ENCODE measurements at places on chromosomes 7 and 10.

GRCh38 chr7:100649826-100650565 lies 6.3 kb downstream of the ACTL6B start:
- DNase-seq, result no peak

DNA sequence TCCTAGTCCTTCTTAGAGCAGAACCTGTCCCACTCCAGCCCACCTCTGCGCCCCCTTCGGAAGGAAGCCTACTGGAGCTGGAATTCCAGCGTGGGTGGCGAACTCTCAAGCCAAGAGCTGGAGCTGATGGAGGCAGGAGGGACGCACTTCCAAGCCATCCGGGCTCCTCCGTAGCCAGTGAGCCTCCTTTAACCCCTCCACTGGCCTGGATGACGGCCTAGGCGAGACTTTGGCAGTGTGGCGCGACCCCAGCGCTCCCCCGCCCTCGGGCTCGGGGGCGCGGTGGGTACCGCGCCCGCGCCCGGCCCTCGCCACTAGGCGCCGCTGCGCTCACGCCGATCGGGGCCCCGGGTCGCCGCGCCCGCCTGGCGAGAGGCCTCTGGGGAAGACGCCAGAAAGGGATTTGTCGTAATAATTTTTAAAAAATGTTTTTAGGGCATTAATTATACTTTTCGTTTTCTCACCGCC lies 5.1 kb upstream of the EMX2 start:
- peak; percentile 67 for DNase-seq

- DNase-seq, result peak; percentile 41
Measured at GRCh38 chr7:155228459-155228845, 69.2 kb upstream of the INSIG1 start.

DNA sequence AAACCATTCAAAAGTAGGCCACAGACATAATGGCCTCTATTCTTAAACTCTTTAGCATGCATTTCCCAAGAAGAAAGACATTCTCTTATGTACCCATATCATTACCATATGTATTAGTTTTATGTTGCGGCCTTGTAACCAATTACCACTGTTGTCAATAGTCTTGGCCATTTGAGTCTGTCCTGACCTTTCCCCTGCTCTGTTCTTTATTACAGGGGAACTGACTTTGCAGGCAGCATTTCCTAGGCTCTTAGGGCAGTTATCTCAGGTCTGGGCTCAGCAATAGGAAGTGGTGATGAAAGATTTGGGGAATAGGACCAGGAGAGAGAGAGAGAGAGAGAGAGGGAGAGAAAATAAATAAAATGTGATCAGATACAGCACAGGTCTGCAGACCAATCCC lies 194.5 kb upstream of the LRGUK start:
- no peak for DNase-seq

DNA sequence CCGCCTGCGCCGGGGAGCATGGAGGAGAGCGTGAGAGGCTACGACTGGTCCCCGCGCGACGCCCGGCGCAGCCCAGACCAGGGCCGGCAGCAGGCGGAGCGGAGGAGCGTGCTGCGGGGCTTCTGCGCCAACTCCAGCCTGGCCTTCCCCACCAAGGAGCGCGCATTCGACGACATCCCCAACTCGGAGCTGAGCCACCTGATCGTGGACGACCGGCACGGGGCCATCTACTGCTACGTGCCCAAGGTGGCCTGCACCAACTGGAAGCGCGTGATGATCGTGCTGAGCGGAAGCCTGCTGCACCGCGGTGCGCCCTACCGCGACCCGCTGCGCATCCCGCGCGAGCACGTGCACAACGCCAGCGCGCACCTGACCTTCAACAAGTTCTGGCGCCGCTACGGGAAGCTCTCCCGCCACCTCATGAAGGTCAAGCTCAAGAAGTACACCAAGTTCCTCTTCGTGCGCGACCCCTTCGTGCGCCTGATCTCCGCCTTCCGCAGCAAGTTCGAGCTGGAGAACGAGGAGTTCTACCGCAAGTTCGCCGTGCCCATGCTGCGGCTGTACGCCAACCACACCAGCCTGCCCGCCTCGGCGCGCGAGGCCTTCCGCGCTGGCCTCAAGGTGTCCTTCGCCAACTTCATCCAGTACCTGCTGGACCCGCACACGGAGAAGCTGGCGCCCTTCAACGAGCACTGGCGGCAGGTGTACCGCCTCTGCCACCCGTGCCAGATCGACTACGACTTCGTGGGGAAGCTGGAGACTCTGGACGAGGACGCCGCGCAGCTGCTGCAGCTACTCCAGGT lies 29.7 kb downstream of the CHST12 start:
- no peak for DNase-seq

GRCh38 chr10:74814797-74815196 lies 11.6 kb upstream of the KAT6B start:
- DNase-seq, result no peak

DNA sequence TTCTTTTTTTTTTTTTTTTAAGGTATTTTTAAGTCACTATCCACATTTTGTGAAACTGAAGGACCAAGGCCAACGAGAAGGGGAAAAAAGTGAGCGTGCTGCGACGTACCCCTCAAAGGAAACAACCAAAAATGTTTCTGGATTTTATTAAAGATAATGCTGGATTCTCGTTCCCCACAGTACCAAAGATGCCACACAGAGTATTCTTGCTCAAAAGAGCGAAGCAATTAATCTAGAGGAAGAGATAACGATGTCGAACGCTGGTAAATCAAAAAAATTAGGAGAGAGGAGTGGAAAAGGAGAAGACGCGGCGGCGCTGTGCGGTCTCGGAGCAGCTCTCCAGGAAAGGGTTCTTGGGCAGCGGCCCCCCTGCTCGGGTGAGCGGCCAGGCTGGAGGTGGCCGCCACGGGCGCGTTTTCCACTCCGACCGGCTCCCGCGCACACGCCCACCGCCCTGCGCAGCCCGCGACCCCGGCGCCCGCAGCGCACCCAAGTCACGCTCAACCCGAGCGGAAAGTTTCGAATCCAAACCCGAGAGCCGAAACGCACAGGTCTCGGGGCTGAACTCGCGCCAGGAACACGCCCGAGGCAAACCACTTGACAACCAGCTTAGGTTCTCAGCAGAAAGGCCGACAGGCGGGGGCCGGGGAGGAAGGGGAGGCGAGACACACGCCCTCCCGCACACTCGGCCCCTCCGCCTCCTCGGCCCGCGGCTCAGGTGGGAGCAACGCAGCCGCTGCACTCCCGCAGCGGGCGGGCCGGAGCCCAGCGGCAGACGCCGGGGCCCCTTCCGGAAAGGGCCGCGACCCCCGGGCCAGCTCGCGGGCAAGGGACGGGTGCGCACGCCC lies 989 bp downstream of the SRPK2 start:
- DNase-seq, result peak; percentile 56

GRCh38 chr7:44386139-44386913 lies 60.9 kb upstream of the CAMK2B start:
- peak; percentile 77 for DNase-seq
